ENCODE measurements at places on chromosomes 5 and 9.

DNA sequence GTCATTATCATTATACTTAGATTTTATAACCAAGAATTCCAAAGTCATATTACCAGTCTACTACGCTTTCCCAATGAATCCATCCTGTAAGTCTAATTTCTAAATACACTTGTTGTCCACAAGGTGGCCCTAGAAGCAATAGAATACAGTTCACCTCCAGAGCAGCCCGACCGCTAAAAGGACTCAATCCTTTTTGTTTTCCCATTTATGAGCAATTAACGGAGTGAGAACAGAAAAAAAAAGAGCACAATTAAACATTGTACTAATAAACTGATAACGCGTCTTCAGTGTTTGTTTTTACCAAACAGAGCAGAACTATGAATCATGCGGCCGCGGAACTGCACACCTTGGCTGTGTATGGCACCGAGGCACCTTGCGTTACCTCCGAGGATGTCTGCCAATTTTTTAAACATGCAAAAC, 160.7 kb upstream of the DAPK1 start:
- peak; percentile 66 for DNase-seq

DNA sequence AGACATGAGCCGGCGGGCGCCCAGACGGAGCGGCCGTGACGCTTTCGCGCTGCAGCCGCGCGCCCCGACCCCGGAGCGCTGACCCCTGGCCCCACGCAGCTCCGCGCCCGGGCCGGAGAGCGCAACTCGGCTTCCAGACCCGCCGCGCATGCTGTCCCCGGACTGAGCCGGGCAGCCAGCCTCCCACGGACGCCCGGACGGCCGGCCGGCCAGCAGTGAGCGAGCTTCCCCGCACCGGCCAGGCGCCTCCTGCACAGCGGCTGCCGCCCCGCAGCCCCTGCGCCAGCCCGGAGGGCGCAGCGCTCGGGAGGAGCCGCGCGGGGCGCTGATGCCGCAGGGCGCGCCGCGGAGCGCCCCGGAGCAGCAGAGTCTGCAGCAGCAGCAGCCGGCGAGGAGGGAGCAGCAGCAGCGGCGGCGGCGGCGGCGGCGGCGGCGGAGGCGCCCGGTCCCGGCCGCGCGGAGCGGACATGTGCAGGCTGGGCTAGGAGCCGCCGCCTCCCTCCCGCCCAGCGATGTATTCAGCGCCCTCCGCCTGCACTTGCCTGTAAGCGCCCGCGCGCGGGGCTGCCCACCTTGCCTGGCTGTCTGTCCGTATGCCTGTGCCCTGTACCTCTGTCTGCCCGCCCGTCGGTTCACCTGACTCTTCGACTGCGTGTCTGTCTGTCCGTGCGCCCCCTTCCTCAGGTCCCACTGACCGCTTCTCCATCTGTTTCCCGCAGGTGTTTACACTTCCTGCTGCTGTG, 412 bp downstream of the FGF18 start:
- DNase-seq = peak; percentile 31

DNA sequence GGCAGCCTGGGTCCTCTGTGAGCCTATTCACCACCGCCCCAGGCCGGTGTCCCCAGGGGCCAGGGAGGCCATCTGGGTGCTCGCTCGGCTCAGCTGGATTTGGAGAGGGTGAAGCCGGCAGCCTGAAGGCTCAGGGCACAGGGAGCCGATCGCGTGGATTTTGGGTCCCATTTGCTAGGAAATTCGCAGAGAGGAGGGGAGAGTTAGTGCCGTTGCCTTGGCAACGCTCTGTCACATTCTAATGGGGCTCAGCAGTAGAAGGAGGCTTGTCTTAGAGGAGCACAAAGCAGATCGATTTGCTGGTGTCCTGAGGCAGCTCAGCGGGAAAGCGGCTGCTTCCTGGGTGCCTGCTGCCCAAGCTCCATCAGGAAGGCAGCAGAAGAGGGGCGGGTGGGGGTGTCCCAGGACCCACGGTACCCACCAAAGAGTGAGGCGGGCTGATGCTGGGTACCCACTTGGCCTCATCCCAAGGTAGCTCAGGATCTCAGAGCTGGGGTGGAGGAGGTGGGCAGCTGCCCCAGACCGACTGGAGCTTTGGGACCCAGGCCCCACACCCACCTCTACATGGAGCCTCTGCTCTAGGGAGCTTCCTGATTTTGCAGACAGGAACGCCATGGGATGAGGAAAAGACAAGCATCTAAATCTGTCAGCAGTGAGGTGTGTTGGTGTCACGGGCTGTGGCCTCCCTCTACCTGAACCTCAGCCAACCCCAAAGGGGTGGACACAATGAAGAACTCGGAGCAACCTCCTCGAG, 17.1 kb upstream of the OLFM1 start:
- DNase-seq = no peak

DNA sequence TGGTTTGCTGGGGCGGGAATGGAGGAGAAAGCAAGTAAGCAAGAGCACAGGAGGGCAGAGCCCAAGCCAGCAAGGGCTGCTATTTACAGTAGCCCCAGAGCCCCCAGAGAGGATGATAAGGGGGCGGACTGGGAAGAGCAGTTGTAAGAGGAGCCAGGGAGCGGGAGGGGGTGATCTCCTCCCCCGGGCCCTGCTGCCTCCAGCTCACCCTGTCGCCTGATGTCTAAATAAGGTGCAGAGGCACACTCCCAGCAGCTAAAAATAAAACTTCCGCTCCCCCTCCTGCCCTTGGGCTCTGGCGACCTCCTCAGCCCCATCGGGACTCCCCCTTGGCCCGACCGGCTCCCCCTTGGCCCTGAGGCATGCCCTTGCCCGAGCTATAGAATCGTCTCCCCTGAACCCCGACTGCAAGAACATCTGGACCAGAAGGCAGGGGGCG, 14.4 kb upstream of the CCDC69 start:
- no peak for DNase-seq

- no peak for DNase-seq
Measured at GRCh38 chr5:80540691-80541090, 29.4 kb downstream of the ANKRD34B start.

GRCh38 chr5:90381213-90381929, 28.2 kb downstream of the CETN3 start:
- no peak for DNase-seq

GRCh38 chr9:136957901-136958300, 5.8 kb downstream of the LCN12 start:
- no peak for DNase-seq

- DNase-seq = no peak
Measured at GRCh38 chr9:96075111-96075510, 199.6 kb downstream of the ERCC6L2 start.

GRCh38 chr9:123033864-123034601, 566 bp downstream of the GPR21 start:
- no peak for DNase-seq

- no peak for DNase-seq
Measured at GRCh38 chr5:133847886-133848285, 120.5 kb downstream of the C5orf15 start.

DNA sequence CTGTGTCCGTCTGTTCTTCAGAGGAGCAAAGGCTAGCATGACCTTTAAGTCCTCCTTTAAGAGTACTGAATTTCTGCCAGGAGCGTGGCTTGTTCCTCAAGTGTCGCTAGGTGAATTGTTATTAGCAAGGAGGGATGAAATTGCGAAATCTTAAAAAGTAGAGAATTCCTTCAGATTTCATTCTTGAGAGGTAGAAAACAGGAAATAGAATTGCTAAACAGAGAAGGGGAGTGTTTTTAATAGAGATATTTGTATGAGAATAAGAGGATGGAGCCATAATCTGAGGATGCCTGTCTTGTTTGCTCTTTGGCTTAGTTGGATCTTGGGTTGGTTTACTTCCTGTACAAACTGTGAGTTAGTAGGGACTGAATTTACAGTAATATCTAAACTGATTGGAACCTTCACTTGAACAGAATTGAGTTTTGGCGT, 39.2 kb downstream of the EXOSC2 start:
- DNase-seq = no peak
